ENCODE measurements at places on chromosomes 1 and 21.

- no peak for DNase-seq
Observed at GRCh38 chr21:45991606-45992300, 10.2 kb downstream of the COL6A1 start.

GRCh38 chr1:22234476-22235030 is 91.7 kb upstream of the WNT4 start:
- DNase-seq = no peak

- DNase-seq = no peak
Observed at GRCh38 chr1:57461405-57461804, 37.5 kb upstream of the DAB1 start.

DNA sequence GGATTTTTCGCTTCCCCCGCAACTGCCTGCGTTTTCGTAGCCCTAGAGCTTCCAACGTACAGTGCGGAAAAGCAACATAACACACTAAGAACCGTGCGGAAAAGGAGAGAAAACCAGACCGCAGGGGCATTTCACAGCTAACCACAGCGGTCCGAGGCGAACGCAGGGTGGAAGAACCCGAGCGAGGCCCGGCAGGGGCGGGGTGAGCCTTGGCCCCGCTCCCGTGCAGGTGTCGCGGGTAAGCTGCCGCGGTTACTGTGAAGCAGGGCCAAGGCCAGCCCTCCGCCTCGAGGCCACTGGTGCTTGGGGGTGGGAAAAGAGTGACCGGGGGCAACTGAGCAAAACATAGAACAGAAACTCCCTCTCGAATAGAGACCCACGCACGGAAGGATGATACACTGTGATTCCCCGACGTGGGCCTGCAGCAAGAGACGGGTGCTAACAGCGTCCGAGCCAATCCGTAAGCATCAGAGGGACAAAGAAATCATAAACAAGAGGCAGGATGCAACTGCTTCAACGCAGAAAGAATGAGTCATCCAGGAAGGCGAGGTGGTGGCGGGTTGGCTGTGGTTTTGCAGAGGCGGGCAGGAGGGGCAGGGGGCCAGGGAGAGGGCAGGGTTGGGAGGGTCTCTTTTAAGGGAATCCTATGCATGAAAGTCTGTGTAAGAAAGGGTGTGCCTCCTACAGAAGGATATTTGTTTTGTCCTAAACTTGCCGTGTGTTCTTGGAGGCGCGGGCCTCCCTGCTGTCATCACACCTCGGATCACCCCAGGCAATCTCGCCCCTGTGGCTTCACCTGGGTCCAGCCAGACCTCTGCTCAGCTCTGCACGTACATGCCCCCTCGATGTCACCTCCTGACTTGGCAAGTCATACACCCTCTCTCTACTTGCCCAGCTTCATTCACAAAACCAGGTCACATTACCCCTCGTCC is 7.3 kb downstream of the GNG4 start:
- DNase-seq = no peak

GRCh38 chr1:118970451-118970850 is 17.7 kb downstream of the TBX15 start:
- DNase-seq = no peak

DNA sequence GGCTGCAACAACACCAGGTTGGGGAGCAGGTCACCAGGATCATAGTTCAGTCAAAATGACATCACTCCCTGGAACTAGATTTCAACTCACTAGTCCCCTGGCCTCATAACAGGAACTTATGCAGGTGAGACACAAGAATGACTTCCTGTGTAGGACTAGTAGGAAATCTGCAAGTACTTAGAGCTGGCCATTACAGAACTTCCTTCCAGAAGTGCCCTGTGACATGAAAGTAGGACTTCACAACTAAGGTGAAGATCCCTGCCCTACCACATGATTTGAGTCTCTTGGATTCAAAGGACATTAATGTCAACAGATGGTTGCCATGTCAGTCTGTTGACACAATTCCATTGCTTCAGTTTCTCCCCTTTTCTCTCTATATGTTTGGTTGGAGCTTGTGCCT is 223.1 kb downstream of the RPS6KC1 start:
- no peak for DNase-seq

DNA sequence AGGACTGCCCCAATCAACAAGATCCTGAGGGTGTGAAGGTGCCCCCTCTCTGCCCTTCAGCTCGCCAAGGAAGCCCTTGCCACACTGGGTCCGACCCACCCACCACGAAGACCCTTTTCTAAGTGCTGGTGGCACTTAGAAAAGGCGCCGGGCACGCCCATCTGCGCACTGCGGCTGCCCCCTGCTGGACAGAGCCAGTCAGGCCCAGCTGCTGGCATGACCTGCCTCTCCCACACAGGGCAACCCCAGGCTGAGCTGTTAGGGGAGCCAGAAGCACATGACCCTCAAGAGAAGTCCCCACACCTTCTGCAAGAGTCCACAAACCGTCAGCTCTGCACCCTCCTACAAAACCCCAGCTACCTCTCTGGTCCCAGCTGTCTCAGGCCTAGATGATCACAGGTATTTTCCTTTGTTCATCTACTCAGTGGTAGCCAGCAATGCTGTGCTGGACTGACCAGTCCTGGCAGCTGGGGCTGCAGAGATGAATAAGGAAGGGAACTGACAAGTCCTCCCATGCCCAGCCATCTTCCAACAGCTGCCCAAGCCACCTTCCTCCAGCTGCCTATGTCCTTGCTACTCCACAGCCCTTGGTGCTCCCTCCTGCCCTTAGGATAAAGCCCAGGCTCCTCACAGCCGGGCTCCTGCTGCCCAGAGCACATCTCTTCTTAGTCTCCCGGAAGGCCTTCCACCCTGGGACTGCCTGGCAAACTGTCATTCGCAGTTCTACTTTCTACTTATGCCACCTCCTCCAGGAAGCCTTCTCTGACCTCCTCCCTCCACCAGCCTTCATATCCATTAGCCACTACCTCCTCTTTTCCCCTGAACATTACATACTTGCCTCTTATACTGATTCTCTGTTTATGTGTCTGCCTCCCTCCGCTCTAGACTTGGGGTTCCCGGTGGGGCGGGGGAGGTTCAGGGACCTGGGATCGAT is 39.8 kb upstream of the ZC3H12A start:
- DNase-seq = peak; percentile 43

DNA sequence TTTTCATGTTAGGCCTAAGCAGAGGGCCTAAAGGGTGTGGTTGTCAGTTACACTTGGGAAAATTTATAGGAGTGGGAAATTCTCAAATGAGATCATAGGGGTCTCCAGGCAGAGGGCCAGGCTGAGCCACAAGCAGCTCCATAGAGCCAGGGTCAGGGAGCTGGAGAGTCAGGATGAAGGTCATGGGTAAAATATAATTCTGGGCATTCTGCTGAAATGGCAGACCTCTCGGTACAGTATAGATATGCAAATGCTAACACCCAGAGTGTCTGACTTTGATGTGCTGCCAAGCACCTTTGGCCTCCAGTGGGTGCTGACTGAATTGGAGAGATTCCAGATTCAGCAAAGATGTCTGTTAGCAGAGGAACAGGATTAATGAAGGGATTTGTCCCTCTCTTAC is 40.1 kb downstream of the DNM3 start:
- no peak for DNase-seq

DNA sequence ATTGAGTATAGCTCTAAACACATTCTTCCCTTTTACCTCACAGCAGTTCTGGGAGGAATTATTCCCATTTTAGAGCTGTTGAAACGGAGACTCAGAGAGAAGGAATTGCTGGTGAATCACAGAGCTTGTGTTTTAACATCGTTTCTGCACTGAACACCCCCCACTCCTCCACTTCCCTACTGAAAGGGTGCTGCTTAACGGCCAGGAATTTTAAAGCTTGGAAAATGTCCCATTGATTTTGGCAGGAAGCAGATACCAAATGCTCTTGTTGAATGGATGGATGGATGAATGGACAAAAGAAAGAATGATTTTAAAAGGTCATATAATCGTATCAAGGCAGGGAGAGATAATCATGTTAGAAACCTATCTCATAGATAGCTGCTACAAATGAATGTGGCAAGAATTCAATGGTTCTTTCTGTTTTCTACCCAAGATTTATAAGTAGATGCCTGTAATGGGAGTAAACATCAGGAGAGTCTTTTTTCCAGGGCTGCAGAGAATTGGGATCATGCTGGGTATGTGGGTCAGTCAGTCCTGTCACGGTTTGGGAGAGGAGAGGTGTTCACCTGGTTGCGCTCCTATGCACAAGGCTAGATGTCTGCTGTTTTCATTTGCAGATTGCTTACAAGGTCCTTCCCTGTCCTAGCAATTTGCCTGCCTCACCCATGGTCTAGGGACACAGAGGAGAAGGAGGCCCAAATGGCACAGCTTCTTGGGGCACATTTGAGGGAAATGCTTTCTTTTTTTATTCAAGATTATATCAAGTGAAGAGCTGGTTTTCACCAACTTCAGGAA is 19.0 kb downstream of the FAM163A start:
- DNase-seq = peak; percentile 14

- no peak for DNase-seq
Observed at GRCh38 chr21:31370281-31370892, 26.3 kb upstream of the TIAM1 start.

- DNase-seq = no peak
Observed at GRCh38 chr1:7063981-7064380, 278.7 kb downstream of the CAMTA1 start.

GRCh38 chr1:12581179-12581578 is 36.8 kb downstream of the DHRS3 start:
- peak; percentile 68 for DNase-seq

DNA sequence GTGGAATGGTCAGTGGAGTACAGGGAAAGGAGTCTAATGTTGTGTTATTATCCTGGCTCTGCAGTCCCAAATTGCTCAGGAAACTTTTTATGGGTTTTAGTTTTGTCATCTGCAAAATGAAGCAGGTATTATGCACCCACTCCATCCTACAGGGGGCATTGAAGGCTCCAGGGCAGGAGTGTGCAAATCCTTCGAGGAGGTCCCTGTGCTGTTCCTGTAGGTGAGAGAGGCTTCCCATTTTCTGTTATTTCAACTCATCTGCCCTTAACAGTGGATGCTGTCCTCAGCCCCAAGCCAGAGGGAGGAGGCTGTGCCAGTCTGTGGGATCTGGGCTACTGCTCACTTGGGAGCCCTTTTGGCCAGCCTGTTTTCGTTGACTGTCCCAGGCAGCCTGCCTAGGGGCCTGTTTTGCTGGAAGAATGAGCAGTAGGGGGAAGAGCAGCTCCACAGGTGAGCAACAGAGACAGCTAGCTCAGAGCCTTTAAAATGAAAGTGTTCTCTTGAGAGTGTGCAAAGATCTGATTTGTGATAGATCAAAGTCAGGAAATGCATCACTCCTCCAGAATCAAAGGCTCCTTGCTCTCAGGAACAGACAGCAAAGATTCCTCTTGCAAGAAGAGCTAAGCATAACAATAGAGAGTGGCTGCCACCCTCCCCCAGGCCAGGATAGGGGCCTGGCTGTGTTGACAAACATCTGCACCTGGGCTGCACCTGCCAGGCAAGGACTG is 317.6 kb upstream of the PROX1 start:
- no peak for DNase-seq

DNA sequence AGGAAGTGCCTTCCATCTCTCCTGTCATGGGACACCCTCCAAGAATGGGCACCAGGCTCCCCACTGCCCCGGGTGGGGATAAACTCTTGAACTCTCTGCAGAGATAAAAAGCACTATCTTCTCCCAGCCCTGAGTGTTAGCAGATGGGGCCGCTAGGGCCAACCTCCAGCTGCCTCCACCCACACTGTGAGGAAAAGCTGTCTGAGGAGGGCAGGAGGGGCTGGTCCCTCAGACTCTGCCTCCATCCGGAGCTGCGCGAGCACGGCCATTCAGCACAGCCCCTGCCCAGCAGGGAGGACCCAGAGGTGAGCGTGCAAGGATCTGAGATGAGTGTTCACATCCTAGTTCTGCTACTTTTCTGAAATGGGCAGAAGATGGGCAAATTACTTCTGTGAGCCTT is 51.8 kb upstream of the TRABD2B start:
- no peak for DNase-seq

DNA sequence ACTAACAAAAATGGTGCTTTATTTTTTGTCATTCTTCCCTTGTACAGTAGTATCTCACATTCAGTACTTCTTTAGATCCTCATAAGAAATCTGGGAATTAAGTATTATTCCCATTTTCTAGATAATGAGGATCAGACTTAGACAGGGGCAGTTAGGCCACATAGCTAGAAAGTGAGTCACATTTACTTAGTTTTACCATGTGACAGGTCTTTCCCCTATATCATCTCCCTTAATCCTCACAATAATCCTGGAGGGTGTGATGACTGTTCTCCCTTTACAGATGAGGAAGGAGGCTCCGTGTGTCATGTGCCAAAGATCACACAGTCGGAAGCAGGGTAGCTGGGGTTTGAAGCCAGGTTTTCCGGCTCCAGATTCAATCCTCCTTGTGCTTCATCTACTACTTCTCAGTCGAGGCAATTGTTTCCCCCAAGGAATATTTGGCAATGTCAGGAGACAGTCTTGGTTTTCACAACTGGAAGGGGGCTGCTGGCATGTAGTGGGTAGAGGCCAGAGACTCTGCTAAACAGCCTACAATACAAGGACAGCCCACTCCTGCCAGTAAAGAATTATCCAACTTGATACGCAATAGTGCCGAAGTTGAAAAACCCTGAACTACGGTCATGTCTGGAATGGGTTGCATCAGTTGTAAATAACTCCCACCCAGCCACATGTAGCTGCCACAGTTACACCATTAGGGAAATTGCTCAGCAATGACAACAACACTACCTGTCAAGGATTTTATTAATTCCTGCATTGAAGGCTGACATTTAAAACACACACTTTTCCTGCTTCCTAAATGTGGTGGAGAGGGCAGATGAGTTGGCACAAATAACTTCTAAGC is 54.5 kb downstream of the C8B start:
- DNase-seq = peak; percentile 59

- DNase-seq = no peak
Observed at GRCh38 chr1:51628715-51629590, 12.1 kb downstream of the OSBPL9 start.

DNA sequence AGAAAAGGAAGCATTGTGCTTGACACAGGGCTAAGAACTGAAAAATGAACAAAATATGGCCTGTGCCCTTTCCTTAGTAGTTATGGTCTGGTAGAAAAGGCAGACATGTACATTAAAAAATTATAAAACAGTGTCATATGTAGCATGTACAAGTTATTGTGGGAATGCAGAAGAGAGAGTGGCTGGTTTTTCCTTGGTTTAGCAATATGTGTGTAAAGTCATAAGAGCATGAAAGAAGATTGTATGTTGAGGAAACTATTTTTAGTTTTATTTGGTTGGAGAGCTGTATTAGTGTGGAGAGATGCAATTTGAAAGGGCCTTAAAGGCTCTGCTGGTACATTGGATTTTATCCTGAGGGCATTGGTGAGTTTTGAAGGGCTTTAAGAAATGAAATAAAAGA is 145.8 kb downstream of the PDE4B start:
- no peak for DNase-seq

All from fibroblast of the aortic adventitia (primary cell).